ENCODE measurements at places on chromosomes 4 and X.

DNA sequence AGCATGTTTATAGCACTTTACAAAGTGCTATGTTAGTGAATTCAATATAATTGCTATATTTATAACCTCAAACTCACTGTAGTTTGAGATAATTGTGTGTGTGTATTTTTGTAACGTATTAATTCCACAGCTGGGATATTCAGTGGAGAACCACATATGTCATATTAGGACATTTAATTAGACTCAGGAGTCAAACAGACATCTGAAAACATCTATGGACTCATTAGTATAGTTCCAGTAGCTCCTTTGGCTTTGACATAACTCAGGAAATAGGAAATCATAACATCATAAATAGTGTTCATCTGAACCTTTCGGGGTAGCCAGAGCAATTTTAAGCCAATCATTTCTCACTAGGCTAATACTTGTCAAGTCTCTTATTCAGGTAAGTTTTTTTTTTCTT is 38.8 kb downstream of the NAA11 start:
- no peak for DNase-seq

DNA sequence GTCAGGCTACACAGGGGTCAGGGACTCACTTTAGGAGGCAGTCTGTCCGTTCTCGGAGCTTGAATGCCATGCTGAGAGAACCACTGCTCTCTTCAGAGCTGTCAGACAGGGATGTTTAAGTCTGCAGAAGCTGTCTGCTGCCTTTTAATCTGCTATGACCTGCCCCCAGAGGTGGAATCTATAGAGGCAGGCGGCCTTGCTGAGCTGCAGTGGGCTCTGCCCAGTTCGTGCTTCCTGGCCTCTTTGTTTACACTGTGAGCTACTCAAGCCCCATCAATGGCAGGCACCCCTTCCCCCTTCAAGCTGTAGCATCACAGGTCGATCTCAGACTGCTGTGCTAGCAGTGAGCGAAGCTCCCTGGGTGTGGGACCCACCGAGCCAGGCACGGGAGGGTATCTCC is 31.5 kb upstream of the UNC5C start:
- DNase-seq = no peak

- DNase-seq = no peak
Observed at GRCh38 chrX:80184854-80185253, 170.3 kb downstream of the TBX22 start.

GRCh38 chr4:87192145-87192919 is 28.1 kb downstream of the KLHL8 start:
- DNase-seq = no peak

- DNase-seq = no peak
Observed at GRCh38 chr4:175622887-175623286, 189.2 kb downstream of the GPM6A start.

- DNase-seq = no peak
Observed at GRCh38 chr4:99201690-99202089, 17.4 kb downstream of the ADH6 start.

GRCh38 chr4:183601381-183601780 is 57.6 kb downstream of the RWDD4 start:
- no peak for DNase-seq

DNA sequence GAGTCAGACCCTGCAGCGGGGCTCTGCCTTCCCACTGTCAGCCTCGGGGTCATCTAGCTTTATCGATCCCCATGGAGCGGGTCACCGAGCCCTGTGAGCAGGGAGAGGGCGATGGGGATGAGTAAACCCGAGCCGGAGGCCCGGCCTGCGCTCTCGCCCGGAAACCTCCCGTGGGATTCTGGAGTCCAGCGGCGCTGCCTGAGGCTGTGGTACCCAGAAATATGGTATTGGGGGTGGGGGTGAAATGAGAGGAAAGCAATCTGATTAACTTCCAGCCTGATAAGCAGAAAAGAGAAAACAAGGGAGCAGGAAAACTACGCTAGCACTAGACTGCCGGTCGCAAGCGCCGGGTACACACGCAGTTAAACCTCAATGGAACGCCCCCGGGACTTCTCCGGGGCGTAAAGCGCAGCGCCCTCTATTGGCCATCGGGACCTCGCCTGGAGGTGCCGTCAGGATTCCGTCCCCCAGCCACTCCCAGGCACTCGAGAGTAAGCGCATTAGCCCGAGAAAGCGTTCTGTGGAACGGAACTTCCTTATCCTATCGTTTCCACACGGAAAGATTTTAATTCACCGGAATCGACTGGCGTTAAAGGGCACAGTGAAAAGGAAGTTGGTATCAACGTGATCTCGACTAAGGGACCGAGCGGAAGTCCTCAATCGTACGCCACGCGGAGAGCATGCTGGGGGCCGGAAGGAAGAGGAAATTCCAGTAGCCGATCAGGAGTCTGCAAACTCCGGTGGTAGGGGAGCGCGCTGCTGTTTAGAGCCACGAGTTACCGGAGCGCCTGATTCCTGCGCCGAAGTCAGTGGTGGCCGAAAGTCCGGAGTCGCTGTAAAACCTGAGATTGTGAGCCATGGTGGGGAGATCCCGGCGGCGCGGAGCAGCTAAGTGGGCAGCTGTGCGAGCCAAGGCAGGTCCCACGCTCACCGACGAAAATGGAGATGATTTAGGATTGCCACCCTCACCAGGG is at the start of gene UTP3:
UTP3 (plus strand) TSS at position 712 of the 974 bp plus-strand sequence; CDS start at position 858, 146 bp downstream.
- peak; percentile 91 for DNase-seq

GRCh38 chr4:121885115-121885514 is 14.8 kb upstream of the BBS7 start:
- DNase-seq = no peak

GRCh38 chr4:84224522-84224921 is 274.6 kb downstream of the NKX6-1 start:
- DNase-seq = no peak

- no peak for DNase-seq
Observed at GRCh38 chrX:31298916-31299315, 227.1 kb upstream of the FTHL17 start.

DNA sequence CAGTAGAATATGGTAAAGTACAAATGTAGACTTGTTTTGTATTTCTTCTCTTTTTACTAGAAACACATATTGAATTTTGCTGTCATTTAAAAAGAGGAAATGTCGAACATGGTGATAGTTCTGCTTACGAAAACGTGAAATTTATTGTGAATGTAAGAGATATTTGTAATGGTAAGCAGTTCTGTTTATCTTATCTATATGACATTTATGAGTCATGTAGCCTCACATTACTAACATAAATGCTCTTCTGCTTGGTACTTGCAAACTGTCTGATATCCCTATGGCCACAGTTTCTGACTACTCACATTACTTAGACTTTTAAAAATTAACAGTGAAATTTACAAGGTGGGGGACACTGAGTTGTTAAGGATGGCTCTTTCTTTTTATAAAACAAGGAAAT is 57.9 kb downstream of the PASD1 start:
- DNase-seq = no peak

- no peak for DNase-seq
Observed at GRCh38 chrX:11100281-11101035, 10.7 kb upstream of the HCCS start.

GRCh38 chr4:184891816-184892397 is 66.1 kb upstream of the ACSL1 start:
- DNase-seq = no peak

- no peak for DNase-seq
Observed at GRCh38 chr4:89586318-89586717, 250.6 kb downstream of the SNCA start.

DNA sequence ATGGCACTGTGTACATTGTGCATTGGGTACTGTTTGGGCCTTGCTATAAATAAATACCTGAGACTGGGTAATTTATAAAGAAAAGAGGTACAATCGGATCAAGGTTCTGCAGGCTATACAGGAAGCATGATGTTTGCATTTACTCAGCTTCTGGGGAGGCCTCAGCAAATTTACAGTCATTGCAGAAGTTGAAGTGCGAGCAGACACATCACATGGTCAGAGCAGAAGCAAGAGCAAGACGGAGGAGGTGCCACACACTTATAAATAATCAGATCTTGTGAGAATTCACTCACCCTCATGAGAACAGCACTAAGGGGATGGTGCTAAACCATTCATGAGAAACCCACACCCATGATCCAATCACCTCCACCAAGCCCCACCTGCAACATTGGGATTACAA is 505.0 kb downstream of the ARAP2 start:
- no peak for DNase-seq

- DNase-seq = no peak
Observed at GRCh38 chrX:1453395-1453783, 680 bp upstream of the ASMTL start.

GRCh38 chr4:184053434-184053833 is 148.3 kb downstream of the STOX2 start:
- DNase-seq = no peak

- no peak for DNase-seq
Observed at GRCh38 chr4:59597536-59598329, 1602.4 kb upstream of the ADGRL3 start.

DNA sequence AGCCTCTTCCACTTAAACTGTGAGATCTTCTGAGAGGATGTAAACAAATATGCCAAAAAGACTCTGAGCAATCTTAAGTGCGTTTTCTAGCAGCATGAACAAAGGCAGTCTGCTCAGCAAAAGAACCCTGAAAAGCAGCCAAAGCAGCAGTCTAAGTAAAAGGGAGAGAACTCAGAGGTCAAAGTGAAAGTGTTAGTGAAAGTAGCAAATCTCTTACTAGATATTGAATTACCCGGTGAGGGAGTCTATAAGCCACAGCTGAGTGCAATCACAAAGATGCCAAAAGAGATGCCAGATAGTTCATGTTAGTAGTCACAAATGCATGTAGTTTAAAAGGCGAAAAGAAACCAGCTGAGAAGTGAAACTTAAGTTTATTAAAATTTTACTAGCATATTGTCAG is 7.9 kb upstream of the GNRHR start:
- DNase-seq = no peak

DNA sequence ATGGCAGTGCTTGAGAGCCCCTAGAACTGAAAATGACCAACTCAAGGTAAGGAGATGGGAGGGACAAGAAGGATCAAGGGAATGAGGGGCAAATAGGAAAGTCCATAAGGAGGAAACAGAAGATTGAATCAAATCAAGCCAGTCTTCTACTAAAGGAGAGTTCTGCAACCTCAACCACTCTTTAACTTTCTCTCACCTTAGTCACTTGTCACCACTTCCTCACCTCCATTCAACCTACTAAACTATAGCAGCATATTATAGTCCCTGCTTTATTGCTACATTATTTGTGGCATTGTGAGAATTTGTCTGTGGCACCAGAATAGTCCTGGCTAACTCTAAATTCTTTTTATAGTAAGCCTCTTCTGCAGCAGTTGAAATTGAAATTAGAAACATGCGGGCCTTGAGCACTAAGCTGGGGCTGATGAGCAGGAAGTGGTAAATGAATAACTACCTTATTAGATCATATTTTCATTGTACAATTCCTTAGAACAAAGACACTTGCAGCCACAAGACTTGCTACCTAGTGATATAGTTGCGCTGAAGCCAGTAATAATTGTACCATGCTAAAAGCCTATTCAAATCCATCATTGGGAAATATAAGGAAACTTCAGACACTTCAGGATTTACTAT is 336.9 kb downstream of the ZNF674 start:
- DNase-seq = no peak

GRCh38 chr4:40908702-40909362 is 159.1 kb downstream of the NSUN7 start:
- peak; percentile 26 for DNase-seq

DNA sequence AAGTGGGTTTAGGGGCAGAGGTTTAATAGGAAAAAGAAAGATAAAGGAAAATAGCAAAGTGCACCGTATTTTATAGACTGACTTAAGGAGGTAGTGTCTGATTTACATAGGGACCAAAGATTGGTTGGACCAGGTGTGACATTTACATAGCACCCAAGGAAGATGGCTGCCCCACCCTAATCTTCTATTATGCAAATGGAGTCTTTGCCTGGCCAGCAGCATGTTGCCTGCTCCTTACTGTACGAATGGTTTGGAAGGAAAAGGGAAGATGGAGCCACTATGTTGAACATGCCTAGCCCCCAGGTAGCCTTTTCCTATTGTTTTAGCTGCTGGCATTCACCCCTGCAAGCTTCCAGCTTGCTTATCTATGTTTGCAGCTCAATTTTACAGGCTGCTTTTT is 146.2 kb upstream of the PDE5A start:
- no peak for DNase-seq

DNA sequence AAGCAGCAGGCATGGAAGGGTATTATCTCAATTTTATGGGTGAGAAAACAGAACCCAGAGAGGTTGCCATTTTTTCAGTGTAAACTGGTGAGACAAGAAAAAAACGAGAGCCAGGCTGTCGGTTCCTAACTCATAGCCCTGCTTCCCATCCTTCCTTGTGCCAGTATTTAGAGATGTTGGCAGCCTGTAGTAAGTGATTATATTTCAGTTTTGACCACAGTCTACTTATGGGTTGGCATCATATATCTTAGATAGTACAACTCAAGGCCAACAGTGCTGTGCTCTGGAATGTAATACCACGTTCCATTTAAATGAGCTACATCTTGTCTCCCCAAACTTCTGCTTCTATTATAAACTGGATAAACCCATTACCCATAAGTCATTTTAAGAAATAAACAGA is 40.8 kb downstream of the XK start:
- no peak for DNase-seq

DNA sequence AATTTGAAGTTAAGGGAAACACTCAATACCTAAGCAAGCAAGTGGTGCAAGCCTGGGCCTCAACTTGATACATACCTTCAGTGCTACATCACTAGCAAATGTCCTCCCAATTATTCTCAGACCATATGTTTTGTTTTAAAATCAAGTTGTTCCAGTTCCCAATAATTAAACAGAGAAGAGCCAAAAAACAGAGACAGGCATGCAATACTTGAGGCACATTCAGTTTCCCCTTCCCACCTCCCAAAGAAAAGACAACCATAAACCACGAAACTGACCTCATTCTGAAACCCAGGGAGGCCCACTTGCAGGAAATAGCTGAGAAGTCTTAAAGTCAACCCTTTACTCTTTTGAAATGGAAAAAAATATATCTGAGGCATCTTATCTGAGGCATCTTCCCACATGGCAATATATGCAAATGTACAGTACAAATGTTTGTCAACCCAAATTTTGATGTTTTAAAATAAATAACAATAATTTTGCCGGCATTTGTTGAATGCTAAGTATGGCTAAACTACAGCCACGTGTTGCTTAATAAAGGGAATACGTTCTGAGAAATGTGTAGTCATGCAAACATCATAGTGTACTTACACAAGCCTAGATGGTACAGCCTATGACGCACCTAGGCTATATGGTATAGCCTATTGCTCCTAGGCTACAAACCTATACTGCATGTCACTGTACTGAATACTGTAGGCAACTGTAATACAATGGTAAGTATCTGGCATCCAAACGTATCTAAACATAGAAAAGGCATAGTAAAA is 147.5 kb downstream of the TSPAN5 start:
- DNase-seq = no peak

GRCh38 chr4:131348263-131348662 is 1800.8 kb upstream of the PCDH10 start:
- DNase-seq = no peak

- no peak for DNase-seq
Observed at GRCh38 chr4:73865431-73866096, 3.6 kb upstream of the CXCL1 start.

DNA sequence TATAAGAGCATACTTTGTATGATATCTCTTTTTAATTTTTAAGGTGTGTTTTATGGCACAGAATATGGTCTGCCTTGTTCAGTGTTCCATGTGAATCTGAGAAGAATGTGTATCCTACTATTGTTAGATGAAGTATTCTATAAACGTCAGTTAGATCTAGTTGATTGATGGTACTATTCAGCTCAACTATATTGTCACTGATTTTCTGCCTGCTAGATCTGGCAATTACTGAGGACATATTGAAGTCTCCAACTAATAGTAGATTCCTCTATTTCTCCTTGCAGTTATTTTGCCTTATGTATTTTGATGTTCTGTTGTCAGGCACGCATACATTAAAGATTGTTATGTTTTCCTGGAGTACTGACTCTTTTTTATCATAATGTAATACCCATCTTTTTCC is 39.8 kb downstream of the AWAT2 start:
- no peak for DNase-seq
